ENCODE measurements at places on chromosomes 7 and 10.

DNA sequence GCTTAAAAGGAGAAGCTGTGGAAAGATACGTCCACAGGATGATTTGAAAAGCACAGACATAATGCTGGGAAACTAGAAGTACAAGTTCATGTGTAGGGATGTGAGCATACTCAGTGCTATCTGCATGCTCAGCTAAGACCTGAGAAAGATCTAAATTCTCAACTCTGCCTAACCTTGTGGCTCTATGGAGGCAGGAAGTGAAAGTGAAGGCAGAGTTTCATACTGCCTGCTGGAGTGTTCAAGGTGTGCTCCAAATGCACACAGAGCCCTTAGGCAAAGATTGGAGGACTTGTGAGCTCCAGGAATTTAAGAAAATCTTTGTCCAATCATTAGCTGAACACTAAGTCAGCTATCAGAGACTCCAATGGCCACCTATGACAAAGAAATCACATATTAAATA lies 190.9 kb downstream of the RNLS start:
- DNase-seq: no peak

DNA sequence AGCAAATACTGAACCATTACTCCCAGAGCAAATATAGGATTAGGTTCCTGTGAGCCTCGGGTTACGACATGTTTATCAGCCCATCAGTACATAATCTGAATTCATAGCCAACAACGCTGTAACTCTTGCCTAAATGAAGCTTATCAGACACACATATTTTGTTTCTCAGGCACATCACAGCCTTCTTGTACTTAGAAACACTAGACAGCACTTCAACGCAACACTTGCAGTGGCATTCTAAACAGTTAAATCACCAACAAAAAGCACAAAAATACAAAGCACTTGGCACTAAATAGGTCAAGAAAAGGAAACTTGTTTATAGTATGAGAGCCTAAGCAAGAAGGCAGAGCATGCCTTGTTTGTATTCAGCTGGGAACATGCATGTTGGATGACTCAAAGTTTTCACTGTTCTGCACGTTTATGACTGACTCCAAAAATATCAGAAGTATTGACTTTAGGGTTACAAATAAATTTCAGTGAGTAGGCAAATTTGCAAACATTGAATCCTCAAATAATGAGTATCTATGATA lies 75.0 kb downstream of the VPS50 start:
- DNase-seq: no peak

DNA sequence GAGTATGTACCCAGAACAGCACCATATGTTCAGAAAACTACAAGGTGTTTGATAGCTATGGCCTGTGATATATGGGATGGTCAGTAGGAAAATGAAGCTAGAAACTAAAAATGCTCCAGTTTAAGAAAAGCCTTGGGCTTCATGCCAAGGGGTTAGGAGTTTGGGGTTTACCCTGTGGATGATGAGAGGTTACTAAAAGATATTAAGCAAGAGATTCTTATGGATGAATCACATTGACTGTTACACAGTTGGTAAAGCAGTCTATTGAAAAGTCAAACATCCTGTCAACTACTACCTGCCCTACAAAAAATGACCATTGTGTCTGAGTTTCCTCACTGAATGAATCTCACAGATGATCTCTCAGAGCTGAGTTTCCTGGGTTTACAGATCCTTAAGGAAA lies 166.2 kb upstream of the INHBA start:
- no peak for DNase-seq

- no peak for DNase-seq
These were observed 105.0 kb downstream of the PHTF2 start for GRCh38 chr7:77903597-77903996.

GRCh38 chr7:134649226-134649775 lies 2.6 kb downstream of the BPGM start:
- no peak for DNase-seq

GRCh38 chr10:71747039-71747531 lies 26.2 kb downstream of the VSIR start:
- no peak for DNase-seq

GRCh38 chr10:79384773-79385391 lies 37.6 kb downstream of the PPIF start:
- no peak for DNase-seq
